ENCODE measurements at places on chromosomes 12 and 14.
A peak's percentile ranks its signal among the peaks of the same experiment; 100 is the strongest.

- DNase-seq = no peak
Observed at GRCh38 chr14:98112194-98112780, 1159.7 kb downstream of the BCL11B start.

DNA sequence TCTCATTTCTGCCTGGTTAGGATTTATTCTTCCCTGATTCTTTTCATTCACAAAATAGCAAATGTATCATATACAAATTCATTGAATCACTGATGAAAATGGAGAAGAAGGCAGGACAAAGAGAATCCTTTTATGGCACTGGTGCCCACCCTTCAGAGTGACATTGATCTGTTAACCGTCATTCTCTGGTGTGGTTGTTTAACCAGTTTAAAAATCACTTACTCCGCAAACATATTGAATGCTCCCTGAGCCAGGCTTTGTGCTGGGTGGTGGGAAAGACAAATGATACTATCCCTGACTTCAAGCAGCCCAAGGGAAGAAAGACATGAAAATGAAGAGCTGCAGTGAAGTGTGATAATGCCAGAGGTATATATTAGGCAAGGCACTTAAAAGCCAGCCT, 187.5 kb upstream of the SLC38A2 start:
- DNase-seq = no peak

GRCh38 chr12:29158115-29158763, 9.2 kb downstream of the FAR2 start:
- no peak for DNase-seq

DNA sequence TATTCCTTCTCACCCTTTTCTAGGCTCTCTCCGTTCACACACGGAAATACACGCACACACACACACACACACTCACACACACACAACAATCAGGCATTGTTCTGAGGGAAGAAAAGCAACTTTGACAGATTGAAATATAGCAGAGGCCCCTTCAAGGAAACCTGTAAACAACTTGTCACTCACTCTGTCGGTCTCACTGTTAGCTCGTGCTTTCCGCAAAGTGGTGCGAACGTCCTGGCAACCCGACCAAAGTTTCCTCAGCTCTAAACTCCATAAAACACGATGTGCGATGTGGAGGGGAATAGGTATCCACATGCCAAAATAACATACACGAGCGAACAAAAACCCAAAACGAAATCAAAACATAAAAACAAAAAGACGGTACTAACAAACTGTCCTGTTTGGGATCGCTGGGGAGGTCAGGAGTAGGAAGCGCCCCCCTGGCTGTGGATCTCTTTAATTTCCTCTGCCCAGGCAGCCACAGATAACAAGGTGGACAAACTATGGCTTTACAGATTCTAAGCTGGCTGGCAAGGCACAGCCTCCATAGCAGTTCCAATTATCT, 822 bp upstream of the SOX5 start:
- DNase-seq = no peak

- no peak for DNase-seq
Observed at GRCh38 chr12:28294300-28294699, 104.0 kb downstream of the CCDC91 start.

DNA sequence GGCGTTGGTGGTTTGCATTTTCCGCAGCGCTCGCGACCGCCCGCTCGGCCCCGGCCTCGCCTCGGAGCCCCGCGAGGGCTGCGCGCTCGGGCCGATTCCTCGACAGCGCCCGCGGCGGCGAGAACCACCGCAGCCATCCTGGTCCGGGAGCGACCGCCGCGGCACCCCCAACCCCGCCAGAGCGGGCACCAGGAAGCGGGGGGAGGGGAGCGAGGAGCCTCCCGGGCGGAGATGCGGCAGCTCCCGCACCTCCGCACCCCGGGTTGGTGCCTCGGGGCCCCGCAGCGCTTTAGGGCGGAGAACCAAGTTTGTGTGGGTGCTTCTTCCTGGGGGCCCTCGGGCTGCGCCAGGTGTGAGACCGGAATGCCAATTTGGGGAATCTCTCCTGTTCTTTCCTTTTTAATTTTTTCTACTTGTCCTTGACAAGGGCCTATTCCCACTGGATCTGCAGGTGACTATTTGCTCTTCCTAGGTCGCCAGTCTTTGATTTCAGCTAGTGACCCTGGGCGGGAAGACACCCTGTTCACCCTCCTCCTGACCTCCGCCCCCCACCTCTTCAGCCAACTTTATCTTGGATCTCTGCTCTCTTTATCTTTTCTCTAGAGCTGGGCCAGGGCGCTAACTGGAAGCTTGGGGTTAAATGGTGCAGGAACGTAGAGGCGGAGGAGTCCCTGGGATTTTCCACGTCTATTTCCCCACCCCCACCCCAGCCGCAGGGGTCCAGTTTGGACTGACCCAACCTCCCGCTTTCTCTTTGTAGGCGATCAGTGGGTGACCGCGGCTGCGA, at the start of gene SOCS2:
SOCS2 (plus strand) TSS at position 751 of the 787 bp plus-strand sequence. CDS start 223 bp downstream, outside the sequence.
- no peak for DNase-seq

- DNase-seq = no peak
Observed at GRCh38 chr12:115923851-115924250, 353.6 kb downstream of the MED13L start.

DNA sequence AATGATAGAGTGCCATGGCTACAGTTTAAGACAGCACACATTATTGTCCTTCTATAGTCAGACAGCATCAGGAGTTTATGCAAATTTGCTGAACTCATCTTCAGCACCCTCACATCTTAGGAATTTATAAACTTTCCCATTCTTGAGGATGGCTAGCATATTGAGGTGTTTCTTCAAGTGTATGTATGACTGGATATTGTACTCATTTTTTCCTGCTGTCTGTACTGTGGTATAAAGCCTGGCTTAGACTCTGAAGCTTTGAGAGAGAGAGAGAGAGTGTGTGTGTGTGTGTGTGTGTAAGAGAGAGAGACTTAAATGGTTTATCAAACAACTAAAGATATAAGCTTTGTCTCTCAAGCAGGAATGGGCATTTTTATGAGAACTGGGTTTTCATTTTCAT, 161.6 kb downstream of the PIK3C2G start:
- DNase-seq = no peak

DNA sequence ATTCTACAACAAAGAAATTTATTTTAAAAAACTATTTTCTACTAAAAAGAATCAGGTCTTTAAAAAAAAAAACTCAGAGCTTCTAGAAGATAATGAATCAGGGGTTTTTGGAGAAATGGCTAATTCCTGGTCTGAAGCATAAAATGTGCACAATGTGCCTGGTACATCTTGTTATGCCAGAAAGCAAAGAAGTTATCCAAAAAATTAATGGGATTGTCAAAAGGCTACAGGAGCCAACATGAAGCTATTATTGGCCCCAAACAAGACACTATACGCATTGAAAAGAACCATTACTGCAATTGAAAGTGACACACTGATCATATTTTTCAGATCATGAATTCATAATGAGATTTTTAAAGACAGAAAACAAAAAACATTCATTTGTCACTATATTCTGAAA, 19.3 kb upstream of the TUBA1A start:
- DNase-seq = no peak

DNA sequence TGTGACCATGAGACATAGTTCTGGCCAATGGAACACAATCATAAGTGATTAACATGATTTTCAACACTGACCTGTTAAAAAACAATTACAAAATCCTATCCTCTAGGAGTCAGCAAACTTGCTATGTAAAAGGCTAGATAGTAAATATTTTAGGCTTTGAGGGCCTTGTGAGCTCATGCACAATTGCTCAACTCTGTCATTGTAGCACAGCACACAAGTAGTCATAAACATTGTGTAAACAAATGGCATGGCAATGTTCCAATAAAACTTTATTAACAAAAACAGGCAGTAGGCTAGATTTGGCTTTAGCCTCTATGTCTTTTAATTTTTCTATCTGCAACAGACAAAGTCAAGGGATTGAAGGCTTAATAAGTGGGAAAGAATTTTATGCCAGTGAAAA, 350.7 kb downstream of the C12orf50 start:
- no peak for DNase-seq

DNA sequence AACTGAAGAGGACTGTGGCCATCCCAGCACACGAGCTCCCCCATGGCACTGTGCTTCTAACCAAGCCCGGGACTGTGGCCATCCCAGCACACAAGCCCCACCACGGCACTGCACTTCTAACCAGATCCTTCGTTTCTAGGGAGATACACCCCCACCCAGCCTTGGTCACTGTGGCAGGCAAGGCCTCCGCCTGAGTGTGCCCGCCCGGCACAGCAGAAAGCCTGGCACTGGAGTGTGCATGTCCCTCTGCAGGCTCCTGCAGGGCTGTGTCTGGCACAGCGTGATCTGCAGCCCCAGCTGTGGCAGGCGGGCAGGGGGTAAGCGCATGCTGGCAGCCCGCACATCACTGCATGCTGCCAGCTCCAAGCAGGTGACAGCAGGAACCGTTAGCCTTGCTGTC, 49.8 kb downstream of the CCDC85C start:
- DNase-seq = no peak

GRCh38 chr14:96718407-96718806, 78.8 kb upstream of the VRK1 start:
- no peak for DNase-seq

GRCh38 chr14:44449680-44450079, 57.4 kb downstream of the FSCB start:
- DNase-seq = no peak

DNA sequence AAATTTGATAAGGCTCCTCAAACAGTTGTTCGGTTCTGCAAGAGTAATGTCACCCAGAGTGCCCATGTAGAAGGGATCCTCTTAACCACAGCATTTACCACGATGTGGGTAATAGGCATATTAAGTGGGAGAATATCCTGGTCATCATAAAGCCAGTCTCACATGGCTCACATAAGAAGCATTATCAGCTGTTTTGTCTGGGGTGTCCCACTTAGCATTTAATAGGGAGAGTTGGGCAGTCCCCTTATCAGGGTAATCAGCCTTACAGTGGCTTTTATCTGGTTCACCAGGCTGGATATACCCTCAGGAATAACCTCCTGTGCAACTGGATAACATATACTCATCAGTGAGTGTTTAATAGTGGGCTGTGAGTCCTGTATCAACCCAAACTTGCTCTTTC, 12.9 kb upstream of the TMEM263 start:
- no peak for DNase-seq

- no peak for DNase-seq
Observed at GRCh38 chr12:67676624-67677023, 28.1 kb downstream of the DYRK2 start.

DNA sequence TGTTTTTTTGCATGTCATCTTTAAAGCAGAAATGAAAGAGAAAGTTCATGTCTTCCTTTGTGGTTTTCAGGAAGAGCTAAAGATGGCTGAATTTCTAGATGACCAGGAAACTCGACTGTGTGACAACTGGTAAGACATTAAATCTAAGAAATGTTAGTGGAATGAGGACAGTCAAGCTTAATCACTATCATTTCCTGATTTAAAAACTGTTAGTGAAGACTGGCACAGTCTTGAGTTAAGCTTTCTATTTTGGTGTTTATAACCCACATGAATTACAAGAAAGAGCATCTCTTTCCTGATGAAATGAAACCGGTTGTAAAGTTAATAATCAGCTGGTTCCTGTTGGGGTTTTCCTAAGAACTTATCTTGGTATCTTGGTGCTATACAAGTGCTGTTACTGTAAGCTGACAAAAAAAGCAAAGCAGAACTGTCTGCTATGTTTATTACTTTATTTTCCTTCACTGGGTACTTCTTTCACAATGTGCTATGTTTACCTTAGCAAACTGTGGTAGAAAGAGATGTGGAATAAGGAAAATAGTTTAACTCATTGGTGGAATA, 5.2 kb downstream of the TRAFD1 start:
- no peak for DNase-seq

DNA sequence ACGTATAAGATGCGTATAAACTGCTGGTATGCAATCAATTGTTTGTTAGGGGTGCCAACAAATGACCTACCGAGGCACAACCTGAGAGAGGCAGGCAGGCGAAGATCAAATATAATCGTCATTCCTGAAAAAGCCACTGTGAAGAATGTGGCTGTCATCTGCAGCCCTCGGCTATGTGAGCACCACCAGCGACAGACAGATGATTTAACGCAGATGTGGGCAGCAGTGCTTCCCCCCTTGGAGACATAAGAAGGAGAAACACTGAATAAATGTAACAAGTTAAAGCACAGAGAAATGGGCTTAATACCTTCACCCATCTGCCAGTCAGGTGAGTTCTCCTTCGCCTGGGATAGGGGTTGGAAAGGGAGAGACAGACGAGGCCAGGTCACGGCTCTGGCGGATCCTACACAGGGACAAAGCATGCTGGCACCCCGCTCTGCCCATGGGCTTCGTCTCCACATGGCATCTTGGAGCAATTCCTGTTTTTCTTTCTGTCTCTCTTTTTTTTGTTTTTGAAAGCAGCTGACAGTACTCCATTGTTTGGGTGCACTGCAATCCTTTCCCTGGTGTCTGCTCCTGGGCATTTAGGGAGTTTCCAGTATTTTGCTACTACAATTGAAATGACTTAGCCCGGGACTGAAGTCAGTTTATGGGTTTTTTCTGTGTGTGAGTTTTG, 28.1 kb downstream of the TNFAIP2 start:
- no peak for DNase-seq

DNA sequence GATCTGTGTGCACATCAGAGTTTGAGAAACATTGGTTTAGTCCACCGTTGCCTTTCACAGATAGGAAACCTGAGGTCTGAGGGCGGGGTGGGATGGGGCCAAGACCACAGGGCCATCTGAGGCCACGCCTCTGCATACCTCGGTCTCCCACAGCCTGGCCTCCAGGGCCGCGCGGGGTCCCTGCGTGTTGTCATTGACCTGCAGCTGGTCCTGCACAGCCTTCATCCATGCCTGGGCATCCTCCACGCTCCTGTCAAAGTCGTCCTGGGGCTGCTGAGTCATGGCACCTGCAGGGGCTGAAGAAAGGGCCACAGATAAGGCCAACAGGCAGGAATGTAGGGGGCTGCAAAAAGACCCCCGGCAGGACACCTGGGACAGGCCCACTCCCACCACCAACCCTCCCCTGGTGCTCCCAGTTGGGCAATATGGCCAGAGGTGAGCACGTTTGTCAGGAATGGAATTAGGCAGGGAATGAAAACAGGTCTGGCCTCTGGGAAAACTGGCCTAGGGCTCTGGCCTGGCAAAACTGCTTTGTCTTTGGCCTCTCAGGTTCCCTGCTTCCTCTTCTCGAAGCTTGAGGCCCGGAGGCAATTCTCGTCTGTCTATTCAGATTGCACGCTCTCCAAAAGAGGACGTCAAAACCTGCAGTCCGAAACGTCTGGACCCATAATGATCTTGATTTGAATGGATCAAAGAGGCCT, 40.8 kb downstream of the SYNE3 start:
- no peak for DNase-seq

- DNase-seq = peak; percentile 13
Observed at GRCh38 chr14:58772794-58773620, 135.2 kb downstream of the DACT1 start.

- DNase-seq = no peak
Observed at GRCh38 chr12:89494411-89495231, 30.0 kb downstream of the GALNT4 start.

All from NCI-H1436 (cell line).